NCI-H2081 treated with DMSO at 0.1 percent for 48 hours (cell line): ENCODE measurements at places on chromosomes 11 and 22.

DNA sequence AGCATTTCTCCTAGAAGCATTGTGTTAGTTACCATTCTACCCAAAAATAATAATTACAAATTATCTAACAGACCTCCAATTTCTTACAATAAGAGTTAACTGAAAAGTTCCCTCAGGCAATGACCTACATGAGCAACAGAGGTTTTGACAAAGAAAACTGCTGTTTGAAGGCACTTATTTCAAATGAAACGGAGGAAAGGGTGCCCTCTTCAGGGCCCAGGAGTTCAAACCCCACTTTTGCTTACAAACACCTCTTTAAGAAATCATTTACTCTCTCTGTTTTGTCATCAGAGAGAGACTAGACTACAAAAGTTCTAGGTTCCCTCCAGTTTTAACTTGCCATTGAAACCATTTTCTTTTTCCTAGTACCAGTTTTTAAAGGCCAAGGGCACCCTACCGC is 56.7 kb downstream of the AMBRA1 start:
- DNase-seq = no peak

DNA sequence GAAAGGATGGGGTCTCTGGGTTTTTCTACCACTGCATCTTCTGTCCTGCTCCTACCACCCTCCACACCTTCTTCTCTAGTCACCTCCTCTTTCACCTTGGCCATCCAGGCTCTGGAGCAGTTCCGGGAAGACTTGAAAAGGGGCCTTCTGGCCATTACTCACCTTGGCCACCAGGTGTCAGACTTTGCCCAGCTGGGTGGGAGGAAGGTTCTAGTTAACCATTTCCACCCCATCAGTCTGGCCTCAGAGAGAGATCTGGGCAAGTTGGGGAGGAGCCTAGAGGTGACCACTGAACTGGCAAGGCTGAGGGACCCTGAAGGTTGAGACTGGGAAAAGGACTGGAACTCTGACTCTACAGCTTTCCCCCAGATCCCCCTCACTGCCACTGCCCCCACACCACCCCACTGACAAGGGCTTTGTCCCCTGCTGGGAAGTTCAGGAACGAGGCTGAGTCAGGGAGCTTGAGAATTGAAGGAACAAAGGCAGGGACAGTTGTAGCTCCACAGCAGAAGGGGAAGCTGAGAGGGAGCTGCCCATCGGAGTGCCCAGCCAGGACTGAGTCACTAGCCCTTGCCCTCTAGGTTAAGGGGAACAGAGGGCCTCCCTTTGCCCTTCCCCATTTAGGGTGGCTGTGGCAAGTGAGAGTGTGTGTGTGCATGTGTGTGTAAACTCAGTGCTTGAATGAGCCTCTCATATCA is 3.7 kb upstream of the POLD4 start:
- no peak for DNase-seq

DNA sequence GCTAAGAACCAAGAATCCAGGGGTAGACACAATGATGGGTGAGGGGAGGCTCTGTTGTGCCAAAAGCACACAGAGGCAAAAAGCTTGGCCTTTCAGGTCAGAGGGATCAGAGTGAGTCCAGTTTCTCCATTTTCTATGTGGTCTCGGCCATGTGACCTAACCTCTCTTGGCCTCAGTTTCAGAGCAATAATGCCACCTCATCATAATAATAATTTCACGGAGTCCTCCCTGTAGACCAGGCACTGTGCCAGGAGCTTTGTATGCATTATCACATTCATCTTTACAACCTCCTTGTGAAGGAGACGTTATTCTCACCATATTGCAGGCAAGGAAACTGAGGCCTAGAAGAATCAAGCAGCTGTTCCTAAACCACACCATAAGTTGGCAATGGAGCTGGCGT is 120.2 kb downstream of the WT1 start:
- DNase-seq = no peak

GRCh38 chr22:44403602-44404329 is 91.0 kb upstream of the SHISAL1 start:
- DNase-seq = no peak

GRCh38 chr11:68741463-68741862 is 9.9 kb downstream of the TESMIN start:
- DNase-seq = no peak

DNA sequence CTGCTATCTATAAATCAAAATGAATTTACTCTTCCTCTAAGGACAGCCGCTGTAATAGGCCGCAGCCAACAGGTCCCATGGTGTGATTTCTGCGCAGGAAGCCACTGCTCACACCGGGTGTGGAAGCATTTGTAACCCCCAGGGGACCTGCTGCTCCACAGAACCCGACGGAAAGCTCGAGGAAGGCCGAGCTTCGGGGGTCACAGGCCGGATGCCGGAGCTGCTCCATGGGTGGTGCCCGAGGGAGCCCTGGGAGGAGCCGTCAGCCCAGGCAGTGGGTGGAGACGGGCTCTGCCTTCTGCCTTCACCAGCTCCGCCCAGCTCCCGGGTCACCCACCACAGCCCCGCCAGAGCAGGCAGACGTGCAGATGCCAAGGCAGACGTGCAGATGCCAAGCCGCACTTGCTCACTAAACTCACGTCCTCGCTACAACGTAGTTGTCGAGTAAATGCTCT is 63.5 kb downstream of the BRD1 start:
- no peak for DNase-seq
